Naive thymus-derived CD4-positive, alpha-beta T cell (primary cell): ENCODE measurements at places on chromosomes 4 and X.
A peak's percentile ranks its signal among the peaks of the same experiment; 100 is the strongest.

GRCh38 chr4:81214881-81215868, at the start of gene PRKG2:
TSS of gene PRKG2 (minus strand) at chr4:81215222. CDS start at chr4:81205047, 10,175 bp downstream.
- DNase-seq: no peak

DNA sequence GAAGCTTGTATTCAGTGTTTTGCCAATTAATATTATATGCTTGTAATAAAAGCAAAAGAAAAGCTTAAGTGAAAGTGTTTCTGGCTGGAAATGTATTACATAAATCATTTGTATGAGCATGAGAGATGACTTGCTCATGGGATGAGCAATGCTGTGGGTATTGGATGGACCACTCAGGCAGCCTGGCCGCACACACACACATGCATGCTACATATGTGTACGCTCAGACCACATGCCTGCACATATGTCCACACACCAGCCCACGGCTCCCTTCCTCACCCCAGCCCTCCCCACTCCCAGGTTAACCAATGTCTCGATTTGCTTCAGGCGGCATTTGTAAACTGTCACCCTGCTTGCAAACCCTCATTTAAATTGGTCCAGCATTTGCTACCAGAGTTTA, 55.9 kb downstream of the CPLX1 start:
- DNase-seq: no peak

- no peak for DNase-seq
These were observed 168.7 kb upstream of the TBC1D9 start for GRCh38 chr4:140924761-140925392.

- no peak for DNase-seq
These were observed 47.4 kb downstream of the CXXC4 start for GRCh38 chr4:104447294-104447693.

GRCh38 chr4:996997-997374, 3.8 kb upstream of the SLC26A1 start:
- no peak for DNase-seq

- no peak for DNase-seq
These were observed 71.6 kb downstream of the RASL11B start for GRCh38 chr4:52933738-52934137.

DNA sequence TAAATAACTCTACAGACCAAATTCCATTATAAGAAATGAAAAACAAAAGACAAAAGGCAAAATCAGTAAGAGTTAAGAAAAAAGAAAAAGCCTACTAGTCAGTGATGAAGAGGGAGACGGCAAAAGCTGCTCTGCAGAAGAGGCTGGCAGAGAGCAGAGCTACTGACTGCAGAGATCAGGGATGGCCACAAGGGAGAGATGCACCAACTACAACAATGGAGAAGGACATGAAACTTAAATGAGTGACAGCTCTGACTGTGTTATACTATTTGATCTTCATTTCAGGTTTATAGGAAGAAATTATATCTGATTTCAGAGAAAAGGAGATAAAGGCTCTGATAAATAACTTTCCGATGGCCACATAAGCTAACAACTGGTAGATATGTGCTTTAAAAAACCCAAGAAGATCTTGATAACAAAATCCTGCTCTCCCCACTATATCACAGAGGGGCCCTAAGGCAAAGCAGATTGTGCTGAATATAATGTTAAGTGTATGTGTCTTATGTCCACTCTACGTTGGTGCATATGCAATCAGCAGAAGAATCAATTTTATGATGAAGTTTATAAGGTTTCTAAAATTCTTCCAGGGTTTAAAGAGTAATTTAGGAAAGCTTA, 58.4 kb upstream of the COX18 start:
- no peak for DNase-seq

- no peak for DNase-seq
These were observed 74.4 kb downstream of the MTMR1 start for GRCh38 chrX:150767475-150768131.

GRCh38 chr4:19047279-19047880, 1025.8 kb upstream of the LCORL start:
- no peak for DNase-seq

GRCh38 chr4:156915221-156915620, 56.4 kb downstream of the PDGFC start:
- DNase-seq: no peak

DNA sequence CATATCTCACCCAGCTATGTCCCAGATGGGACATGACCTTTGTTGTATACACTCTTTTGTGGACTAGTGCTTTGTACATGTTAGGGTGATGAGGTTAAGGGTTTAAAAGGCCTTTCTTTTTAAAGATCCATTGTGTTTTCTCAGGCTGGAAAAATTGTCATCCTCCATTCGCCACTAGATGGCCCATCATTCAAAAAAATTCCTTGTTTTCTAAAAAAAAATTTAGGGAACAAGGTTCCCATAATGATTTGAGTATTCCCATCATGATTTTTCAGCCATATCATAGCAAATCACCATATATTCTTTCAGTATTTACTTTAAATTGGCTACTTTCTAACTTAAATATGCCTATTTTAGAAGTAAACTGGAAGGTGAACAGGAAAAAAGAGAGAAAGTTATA, 91.9 kb upstream of the TMEM164 start:
- DNase-seq: no peak

DNA sequence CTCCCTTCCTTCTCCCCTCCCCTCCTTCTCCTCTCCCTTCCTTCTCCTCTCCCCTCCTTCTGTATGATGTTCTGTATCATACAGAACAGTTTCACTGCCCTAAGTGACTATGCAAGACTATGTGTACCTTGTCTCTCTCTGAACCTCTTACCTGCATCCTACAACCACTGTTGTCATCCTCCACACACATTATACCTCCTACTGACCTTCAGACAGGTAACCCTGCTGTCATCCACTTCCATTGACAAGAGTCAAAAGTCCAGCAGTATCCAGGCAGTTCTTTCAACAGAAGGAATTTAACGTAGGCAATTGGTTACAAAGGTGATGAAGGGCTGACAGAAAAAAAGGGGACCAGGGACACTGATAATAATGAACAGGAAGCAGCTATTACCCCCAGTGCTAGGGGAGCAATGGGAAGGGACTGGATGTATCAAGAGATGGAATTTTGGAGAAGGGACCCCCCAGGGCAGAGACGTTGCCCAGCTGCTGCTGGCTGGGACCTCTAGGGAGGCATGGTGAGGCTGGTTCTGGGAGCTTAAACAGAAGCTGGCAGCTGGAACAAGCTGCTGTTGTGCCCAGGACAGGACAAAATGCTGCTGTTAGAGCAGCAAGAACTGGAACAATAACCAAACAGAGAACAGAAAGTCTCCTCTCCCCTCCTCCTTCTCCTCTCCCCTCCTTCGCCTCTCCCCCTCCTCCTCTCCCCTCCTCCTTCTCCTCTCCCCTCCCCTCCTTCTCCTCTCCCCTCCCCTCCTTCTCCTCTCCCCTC, 84.7 kb downstream of the DCTD start:
- DNase-seq: no peak

DNA sequence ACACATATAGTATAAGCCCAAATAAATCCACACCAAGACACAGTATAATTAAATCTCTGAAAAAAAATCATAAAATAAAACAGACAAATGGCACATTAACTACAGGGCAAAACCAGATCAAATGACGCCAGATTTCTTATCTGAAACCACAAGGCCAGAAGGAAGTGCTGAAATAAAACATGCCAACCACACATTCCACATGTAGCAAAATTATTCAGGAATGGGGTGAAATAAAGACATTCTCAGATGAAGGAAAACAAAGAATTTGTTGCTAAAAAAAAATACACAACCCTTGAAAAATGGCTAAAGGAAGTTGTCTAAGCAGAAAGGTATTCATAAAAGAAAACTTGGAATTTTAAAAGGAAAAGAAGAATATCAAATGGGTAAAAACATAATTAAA, 4.5 kb upstream of the DCAF12L1 start:
- DNase-seq: no peak

DNA sequence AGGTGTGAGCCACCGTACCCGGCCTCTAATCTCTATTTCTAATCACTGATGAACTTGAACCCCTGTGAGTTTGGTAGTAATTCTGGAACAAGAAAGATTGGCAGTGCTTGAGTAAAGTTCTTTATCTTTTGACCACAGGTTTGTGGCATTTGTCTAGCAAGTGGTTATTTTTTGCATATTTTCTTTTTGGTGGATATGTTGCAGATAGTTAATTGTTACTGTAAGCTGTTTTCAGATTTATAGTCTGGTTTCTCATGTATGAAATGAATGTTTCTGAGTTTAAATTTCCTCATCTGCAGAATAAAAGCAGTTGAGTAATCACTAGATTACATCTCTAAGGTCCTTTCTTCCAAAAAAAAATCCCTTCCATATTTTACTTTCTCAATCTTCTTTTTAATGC, 105.2 kb downstream of the GASK1B start:
- no peak for DNase-seq

DNA sequence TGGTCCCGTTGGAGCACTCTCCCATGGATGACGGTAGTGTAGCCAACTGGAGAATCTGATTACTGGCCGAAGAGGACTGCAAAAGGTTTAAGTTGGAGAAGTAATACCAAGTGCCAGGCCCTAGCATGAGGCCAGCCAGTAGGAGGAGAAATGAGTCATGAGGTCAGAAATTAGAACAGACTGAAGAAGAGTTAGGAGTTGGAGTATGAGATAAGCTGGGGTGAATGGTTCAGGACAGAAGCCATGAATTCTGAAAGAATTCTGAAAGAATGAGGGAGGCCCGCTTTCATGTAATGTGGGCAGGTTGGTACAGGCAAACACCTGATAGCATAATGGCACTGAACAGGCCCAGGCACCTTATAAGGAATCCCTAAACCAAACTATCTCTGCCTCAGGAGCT, 18.4 kb upstream of the STK26 start:
- DNase-seq: no peak

GRCh38 chr4:60989141-60989540, 211.0 kb upstream of the ADGRL3 start:
- DNase-seq: no peak

DNA sequence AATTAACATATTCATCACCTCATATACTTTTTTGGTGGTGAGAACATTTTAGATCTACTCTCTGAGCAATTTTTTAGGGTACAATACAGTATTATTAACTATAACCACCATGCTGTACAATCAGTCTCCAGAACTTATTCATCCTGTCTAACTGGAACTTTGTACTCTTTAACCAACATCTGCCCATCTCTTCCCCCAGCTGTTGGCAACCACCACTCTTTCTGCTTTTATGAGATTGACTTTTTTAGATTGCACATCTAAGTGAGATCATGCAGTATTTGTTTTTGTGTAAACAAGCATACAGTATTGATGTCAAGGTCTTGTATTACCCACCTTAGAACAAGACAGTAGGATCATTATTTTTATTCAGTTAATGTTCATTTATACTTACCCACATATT, 516.8 kb downstream of the RPA4 start:
- DNase-seq: no peak

GRCh38 chrX:111133389-111133788, 37.4 kb downstream of the PAK3 start:
- DNase-seq: no peak

DNA sequence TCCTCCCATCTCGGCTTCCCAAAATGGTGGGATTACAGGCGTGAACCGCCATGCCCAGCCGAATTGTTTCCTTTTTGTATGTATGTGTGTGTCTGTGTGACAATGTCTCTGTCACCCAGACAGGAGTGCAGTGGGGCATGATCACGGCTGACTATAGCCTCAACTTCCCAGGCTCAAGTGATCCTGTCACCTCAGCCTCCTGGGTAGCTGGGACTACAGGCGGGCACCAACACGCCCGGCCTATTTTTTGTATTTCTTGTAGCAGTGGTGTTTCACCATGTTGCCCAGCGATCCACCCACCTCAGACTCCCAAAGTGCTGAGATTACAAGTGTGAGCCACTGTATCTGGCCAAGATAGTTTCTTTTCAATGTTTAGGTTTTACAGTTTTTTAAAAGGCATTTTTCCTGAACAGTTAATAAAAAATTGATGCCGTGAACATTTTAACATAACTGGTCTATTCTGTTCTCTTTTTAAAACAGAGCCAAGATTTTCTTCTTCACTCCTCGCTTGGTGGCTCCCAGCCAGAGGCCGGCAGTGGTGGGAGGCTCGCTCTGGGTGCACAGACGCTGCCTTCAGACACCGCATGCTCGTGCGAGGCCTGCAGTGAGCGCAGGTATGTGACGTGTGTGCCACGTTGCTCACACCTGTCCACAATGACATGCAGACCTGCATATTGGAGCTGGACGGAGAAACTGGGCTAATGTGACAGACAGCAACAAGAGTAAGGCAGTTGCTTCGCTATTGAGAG, 88.5 kb downstream of the FAM193A start:
- no peak for DNase-seq

DNA sequence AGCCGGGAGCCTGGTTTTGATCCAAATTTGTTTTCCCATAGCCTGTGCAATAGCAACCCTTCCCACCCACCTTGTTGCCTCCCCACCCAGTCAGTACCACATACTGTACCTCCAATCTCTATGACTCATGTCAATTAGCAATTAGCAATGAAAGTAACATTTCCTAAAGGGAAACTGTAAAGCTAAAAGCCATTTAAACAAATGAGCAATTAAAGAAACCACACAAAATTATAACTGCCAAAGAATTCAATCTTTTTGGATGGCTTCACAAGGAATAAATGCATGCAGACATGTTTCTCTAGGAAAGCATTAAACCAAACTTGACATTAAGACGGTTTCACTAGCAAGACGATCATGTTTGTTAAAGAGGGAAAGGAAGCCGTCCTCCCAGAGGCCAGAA, 169.0 kb upstream of the MAP3K15 start:
- no peak for DNase-seq

- no peak for DNase-seq
These were observed 364.1 kb downstream of the MAGEB5 start for GRCh38 chrX:26580021-26580420.

DNA sequence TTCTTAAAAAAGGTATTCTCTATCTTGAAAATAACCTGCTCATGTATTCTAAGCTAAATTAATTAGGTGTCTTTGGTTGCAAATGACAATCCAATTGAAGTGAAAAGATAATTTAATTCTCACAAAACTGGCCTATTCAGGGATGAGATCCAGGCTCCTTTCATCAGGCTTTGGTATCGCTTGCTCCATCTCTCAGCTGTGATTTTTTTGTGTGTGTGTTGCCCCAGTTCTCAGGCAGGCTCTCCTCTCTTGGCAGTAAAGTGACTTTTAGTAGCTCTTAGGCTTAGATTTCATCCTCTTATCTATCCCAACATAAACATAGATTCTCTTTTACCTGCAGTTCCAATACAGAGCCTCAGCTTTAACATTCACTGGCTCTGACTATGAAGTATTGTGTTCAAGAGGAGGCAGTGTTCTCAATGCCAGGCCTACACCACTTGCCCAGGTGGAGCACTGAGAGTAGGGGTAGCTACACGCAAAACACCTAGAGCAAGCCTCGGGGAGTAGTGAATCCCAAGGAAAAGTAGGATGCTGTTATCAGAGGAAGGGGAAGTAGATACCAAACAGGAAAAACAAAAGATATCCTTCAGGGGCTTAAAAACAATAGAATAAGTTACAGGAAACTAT, 392.4 kb upstream of the ATOH1 start:
- no peak for DNase-seq

GRCh38 chr4:37976507-37976906, 16.3 kb downstream of the PTTG2 start:
- DNase-seq: no peak

- no peak for DNase-seq
These were observed 33.5 kb upstream of the RASSF6 start for GRCh38 chr4:73653695-73654106.

- DNase-seq: peak; percentile 57
These were observed 8.7 kb downstream of the RIPPLY1 start for GRCh38 chrX:106894392-106894909.
